NCI-H1436 treated with DMSO at 0.1 percent for 48 hours (cell line): ENCODE measurements at places on chromosomes 3 and 15.

DNA sequence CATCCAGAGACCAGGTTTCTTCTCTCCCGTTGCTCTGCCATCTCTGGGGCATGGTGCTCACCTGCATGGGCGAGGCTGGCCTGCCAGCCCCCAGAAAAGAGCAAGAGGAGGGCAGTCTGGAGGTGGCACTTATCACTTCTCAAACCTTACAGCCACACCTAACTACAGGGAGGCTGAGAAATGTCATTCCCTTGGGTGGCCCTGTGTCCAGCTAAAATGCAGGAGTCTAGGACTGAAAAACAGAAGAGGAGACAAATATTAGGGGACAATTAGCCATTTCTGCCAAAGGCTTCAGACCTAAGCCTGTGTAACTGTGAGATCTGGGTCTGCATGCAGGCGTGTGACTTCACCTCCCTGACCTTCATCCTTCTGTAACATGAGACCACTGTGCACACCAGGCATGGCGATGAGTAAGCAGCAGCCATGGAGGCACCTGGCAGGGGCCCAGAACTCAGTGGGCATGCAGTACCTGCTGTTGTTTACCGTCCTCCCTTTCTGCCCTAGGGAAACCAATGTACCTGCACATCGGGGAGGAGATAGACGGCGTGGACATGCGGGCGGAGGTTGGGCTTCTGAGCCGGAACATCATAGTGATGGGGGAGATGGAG lies 83.4 kb downstream of the MESD start:
- DNase-seq = peak; percentile 18

- DNase-seq = no peak
Measured at GRCh38 chr3:53812434-53812833, 33.8 kb downstream of the CHDH start.

DNA sequence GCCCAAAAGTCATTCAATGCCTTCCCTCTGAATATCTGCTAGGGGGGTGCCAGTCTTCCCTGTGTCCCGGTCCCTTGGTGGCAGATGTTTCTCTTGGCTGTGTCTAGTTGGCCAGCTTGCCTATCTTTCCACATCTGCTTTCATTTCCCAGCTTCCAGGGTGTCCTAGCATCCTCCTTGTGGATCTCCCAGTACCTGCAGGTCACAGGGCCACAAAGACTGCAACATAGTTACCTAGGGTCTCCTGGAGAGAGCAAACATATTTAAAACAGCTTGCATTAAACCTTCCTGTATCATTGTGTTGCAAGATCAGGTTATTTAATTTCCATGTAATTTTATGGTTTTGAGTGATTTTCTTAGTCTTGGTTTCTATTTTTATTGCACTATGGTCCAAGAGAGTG lies 400.1 kb downstream of the GRM7 start:
- DNase-seq = no peak

DNA sequence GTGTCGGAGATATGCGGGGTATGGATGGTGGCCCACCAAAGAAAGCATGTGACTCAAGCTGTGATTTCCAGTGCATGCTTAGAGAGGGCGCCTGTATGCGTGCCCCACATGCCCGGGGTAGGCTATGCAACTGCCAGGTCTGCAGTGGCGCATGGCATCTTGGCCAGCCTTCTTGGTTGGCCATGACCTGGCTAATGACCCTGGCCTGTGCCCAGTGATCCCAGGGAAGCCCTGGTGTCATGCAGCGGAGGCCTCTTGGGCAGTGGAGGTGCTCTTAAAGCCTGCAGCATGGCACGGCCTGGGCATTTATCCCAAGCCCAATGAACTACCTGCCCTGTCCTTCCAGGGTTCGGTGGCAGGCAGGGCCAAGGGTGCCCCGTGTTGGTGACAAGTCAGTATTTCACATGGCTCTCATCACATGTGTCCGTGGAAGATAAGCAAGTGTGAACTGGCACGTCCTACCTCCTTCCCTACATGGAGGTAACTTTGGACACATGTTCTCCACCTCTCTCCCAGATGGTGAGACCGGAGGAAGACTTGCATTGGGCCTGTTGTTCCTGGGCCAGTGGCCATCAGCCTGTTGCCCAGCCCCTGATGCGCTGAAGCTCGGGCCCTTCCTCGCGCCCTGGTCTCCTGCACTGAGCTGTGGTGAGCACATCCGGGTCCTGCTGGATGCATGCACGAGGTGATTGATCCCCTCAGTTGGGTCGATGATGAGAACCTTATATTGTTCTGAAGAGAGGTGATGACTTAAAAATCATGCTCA lies 192.0 kb downstream of the UBE3A start:
- DNase-seq = no peak

GRCh38 chr15:90838139-90838538 lies 30.2 kb upstream of the FURIN start:
- DNase-seq = no peak
